Stimulated activated naive CD8-positive, alpha-beta T cell treated with anti-CD3 and anti-CD28 coated beads, Interleukin-15, amount 100 ng/mL, for 72 hours (primary cell): ENCODE measurements at places on chromosomes 7 and 10.

GRCh38 chr7:925601-926000 lies 28.9 kb downstream of the ADAP1 start:
- peak; percentile 79 for DNase-seq

GRCh38 chr7:22351329-22351692 lies 5.6 kb downstream of the RAPGEF5 start:
- no peak for DNase-seq

- DNase-seq: no peak
These were observed 42.3 kb downstream of the NRCAM start for GRCh38 chr7:108413782-108414492.

GRCh38 chr10:43201545-43202131 lies 63.4 kb downstream of the CSGALNACT2 start:
- peak; percentile 7 for DNase-seq

GRCh38 chr7:80934321-80934720 lies 15.5 kb upstream of the SEMA3C start:
- no peak for DNase-seq

DNA sequence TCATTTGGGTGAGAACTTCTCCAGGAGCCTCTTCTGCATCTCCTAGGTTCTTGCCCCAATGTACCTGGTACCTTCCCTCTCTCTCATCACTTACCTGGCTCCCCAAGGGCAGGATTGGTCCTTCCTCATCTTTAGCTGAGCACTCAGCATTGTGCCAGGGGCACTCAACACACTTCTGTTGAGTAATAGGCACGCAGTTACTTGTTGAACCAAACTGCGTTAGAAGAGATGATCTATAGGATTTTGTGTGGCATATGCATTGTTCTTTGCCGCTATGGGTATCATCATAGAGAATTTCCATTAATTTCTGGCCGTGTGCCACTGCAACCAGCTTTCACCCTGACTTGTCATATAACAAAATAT lies 16.4 kb downstream of the TBXAS1 start:
- no peak for DNase-seq

GRCh38 chr7:28960071-28960840 lies 2.1 kb upstream of the TRIL start:
- DNase-seq: no peak

DNA sequence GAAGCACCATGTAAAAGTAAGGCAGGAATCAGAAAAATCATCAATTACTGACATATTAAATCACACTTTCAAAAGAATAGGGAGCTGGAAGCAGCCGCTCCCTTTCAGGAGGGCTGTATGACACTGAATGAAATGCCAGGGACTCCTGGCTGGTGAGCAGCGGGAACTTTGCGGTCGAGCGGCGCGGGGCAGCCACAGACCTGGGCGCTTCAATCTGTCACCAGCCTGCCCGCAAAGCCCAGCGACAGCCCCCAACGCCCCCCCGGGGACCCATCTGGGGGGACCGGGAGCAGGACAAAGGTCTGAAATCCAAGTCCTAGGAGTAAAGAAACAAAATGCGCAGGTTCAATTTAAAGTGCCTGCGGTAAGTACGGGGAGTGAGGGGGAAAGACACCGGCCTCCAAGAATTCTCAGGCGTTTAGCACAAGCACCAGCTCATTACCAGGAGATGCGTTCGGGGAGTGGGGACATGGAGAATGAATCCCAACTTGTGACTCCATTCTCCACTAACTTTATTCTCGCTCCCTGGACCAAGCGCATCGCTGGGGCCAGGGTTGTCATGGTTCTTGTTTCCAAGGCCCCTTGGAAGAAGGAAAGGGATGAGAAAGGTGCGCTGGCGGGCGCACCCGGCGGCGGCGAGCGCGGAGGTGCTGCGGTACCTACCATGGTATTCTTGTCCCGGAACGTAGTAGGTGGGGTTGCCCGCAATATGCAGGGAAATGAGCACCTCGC lies 824 bp downstream of the RELN start:
- DNase-seq: no peak

DNA sequence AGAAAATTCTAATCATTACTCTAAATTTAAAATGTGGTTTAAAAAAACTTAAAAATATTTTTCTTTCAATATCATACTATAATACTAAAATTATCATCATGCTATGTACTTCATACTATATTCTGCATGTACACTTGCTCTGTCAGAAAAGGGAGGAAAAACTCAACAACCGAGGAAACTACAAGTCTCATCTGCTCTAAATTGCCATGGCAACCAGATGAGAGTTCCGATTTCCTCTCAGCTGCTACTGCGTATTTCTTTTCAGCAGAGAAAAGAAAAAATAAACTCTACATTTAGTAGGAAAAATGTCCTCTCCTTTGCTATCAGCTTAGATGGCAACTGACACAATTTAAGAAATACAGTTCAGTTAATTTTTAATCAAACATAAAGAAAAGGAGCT lies 178.9 kb downstream of the SRPK2 start:
- no peak for DNase-seq

DNA sequence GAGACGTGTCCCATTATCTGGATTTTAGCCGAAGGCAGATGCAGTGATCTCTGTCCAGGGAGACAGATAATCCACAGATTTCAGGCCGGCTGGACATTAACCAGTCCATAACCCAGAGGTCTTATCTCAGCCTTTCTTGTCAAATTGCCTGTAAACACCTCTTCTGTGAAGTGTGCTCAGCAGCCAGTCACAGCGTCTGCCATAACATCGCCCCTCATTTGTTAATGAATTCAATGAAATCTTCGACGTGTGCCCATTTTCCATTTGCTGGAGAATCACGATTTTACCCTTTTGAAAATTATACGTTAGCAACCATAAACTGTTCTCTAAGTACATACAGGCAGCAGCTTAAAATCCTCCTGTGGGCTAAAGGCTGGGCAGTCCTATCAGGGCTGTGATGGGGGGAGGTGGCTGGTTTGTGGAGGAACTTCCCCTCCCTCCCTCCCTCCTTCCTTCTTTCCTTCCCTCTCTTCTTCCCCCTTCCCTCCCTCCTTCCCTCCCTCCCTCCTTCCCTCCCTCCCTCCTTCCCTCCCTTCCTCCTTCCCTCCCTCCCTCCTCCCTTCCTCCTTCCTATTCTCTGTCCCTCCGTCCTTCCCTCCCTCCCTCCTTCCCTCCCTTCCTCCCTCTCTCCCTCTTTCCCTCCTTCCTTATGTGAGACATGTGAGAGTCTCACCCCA lies 26.6 kb upstream of the FAM20C start:
- DNase-seq: no peak

- no peak for DNase-seq
These were observed 127.4 kb downstream of the ZNF365 start for GRCh38 chr10:62501547-62501946.

DNA sequence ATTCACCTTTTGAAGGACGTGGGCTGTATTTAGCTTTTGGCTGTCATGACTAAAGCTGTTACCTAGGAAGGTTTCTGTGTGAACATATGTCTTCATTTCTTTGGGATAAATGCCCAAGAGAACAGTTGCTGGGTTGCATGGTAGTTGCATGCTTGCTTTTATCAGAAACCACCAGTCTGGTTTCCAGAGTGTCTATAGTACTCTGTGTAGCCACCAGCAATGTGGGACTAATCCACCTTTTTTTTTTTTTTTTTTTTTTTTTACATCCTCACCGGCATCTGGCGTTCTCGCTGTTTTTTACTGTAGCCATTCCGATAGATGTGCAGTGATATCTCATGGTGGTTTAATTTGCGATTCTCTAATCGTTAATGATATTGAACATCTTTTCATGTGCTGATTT lies 297.8 kb downstream of the SDK1 start:
- DNase-seq: no peak

DNA sequence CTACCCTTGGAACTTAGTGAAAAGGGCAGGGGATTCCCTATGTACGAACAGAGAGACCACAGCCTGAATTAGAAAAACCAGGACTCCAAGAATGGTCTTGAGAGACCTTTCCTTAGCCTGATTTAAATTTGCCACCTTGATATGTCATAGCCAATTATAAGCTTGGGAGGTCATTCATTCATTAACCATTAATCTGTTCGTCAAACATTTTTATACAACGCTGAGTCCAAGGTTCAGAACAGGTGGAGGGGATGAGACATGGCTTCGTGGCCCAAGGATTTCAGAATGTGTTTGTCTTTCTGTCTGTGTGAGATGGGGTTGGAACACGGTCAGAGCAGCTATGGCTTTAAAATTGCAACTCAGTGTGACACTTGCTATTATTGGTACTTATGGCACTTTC lies 158.0 kb downstream of the PAXIP1 start:
- DNase-seq: no peak

DNA sequence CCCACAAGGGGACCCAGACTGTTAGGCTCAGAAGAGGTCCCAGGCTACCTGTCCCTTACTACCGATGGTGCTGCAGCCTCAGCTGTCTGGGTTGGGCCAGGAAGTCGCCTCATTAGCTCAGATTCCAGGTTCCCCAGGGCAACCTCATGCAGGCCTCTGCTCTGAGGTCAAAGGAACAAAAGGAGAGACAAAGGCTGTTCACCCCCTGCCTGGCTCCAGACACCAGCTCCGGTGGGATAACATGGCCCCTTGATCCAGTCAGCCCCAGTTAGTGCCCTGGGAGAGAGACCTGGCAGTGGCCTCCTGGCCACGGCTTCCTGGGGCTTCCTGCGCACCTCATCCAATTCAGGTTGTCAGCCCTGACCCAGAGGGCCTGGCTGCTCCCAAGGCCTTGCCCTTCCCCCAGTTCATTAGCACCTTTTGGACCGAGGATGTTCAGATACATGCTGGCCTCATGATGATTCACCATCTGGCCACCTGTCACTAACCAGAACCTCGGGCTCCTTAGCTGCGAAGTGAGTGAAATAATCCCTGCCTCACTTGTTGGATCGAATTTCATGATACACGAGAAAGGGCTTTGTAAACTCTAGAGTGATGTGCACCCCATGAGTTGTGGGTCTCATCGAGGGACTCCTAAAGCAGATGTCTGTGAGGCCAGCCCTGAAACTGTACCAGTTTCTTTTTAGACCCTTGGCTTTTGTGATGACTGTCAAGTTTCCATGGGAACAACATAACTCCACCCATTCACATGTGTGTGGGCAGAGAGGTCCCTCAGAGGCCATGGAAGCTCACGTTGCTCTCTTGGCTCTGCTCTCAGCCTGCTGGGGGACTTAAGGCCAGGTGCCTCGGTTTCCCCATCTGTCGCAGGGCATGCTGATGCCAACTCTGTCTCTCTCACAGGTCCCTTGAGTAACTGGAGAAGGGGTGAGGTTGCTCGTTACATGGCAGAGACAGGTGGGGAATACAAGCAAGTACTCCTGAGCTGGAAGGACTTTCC lies 79.5 kb upstream of the PCBD1 start:
- DNase-seq: no peak

DNA sequence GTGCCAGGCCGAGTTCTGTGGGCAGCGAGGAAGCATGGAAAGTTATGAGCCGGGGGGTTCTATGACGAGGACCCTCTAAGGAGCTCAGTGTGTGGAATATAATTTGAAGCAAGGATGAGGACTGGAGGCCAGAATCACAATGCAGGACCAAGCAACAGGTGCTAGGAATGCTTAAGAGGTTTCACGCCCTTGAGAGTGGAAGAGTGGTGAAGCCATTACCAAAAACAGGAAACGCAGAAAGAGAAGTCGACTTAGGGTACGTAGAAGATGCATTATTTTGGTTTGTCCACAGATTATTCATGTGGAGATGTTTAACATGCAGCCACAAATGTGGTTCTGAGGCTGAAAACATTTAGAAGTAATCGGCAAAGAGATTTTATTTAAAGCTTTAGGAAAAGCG lies 78.7 kb downstream of the PIP4K2A start:
- DNase-seq: no peak

DNA sequence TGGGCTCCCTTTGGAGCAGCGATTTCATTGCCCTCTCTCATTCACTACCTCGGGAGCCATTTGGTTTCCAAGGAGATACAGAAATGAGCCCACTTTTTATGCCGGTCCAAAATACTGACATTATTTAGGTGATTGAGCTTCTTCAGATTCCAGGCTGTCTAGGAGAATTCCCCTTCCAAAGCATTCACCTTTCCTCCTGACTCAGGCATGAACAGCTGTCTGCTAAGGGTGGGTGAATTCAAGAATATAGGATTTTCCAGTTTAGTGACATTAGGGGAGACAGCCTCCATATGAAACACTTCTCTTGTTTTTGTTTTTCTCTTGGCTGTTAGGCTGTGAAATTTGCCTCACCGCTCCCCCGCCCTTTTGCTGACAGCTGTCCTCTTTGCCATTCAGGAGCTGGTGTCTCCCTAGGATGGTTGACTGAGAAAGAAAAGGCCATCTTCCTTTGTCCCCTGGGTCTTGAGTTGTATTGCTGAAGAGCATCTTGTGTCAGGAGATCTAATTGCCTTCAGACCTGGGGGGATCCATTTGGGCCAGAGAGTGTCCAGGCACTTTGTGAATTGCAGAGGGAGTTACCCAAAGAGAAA lies 56.7 kb downstream of the LRRC4 start:
- DNase-seq: no peak

DNA sequence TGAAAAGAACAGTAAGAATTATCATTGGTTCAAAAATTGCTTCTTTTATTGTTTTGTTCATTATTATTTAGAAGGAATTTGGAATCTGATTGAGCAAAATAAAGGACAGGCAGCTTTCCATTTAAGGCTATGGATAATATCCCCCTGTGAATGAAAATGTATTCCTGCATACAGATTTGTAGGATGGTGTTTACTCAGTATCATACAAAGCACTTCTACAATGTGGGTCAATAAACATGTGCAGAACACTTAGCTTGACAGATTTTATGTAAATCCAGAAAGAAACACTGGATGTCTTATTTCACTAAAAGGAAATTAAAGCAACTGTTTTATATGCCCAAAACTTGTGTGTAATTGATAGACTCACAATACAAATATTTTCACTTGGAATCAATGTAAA lies 189.7 kb downstream of the THSD7A start:
- no peak for DNase-seq

- DNase-seq: no peak
These were observed 43.6 kb downstream of the CNNM1 start for GRCh38 chr10:99372546-99373271.

DNA sequence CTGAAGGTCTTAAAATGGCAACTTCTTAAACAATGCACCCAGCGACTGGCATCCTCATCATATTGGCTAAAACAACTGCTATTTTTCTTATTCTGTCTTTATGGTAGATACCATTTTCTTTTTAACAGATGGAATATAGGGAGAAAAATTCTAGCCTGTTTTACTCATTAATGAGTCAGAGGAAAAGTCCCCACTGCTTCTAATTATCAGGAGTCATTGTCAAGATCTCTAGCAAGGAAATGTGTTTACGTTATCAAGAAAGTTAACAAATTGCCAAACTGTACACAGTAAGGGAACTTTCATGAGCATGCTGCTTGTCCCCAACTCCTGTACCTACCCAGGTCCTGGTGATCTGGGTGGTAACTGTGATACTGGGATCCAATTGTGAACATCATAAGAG lies 117.7 kb upstream of the KIAA1217 start:
- DNase-seq: no peak

GRCh38 chr7:35874886-35875285 lies 74.0 kb downstream of the SEPTIN7 start:
- DNase-seq: no peak
